Suppressor macrophage treated with lipopolysaccharide for 1 hour (primary cell): ENCODE measurements at places on chromosomes 16 and 17.

DNA sequence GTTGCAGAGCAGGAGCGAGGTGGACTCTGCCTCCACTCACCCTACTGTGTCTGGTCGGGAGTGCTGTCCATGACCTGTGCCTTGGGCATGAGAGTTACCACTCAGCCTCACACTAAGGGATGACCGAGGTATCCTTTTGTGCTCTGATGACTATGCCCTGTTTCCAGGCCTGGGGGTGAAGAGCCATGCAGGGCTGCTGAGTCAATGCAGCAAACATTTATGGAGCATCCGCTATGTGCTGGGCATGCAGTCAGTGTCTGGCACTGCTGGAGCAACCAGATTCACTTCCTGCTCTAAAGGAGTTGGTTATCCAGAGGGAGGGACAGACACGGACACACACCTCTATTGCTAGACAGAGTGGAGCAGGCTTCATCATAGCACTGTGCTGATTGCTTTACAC is 7.6 kb upstream of the HNF1B start:
- DNase-seq: no peak

DNA sequence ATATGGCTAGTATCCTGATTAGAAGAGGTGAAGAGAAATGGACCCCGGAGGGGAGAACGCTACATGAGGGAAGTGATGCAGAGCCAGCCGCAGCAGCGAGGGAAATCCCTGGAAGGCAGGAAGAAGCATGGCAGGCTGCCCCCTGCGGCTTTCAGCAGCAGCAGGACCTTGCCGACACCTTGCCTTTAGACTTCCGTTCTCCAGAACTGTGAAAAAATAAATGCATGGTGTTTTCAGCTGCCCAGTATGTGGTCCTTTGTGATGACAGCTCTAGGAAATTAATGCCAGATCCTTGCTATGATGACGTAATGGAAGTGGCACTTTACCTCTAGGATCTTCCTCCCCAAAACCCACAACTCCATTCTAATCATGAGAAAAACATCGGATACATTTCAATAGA is 9.7 kb upstream of the ZFP1 start:
- DNase-seq: peak; percentile 41

- peak; percentile 69 for DNase-seq
These were observed 4.6 kb upstream of the CLDN9 start for GRCh38 chr16:3007957-3008689.

- no peak for DNase-seq
These were observed 39.7 kb downstream of the XYLT1 start for GRCh38 chr16:17431012-17431411.
